HFFc6 (cell line): ENCODE measurements at places on chromosomes 11 and 22.

GRCh38 chr22:43036282-43036829 lies 21.4 kb upstream of the PACSIN2 start:
- peak; percentile 77 for DNase-seq

DNA sequence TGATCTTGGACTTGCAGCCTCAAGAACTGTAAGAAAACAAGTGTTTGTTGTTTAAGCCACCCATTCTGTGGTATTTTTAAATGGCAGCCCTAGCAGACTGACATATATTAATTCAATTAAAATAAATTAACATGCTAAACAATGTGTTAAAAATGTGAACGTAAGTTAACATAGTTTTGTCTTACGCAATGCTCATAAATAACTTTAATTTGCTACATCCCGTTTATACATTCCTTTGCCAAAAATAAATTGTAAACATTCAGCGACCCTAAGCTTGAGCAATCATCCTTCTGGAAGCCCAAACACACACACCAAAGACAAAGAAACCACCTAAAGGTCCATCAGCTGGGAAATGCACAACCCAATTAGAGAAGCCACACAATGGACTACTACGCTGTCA lies 70.4 kb downstream of the CELSR1 start:
- no peak for DNase-seq

DNA sequence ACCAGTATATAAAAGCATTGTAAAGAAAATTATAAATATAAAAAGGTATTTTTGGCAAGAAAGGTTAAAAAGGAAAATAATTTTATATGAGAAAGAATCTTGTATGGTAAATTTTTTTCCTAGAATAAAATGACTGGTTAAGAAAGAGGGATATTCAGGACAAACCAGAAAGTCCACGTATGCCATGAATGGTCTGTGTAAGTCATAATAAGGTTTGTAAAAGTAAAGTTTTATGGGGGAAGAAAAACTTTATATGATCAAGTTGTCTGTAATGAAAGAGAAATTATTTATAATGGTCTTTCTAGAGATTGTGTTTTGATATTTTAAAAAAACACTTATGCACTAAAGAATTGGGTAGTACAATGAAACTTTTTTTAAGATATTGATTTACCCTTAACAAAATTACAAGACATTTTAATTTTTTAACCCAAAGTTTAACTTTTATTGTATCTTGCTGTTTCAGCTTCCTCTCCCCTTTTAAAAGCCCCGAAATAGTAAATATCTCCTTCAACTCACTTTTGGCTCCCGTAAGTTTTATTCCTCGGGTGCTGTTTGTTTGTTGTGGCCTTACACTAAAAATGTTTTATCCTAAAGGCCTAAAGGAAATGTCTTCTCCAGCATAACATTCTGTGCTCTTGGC lies 47.7 kb downstream of the AMOTL1 start:
- DNase-seq = no peak

GRCh38 chr11:11081776-11082175 lies 223.9 kb upstream of the ZBED5 start:
- no peak for DNase-seq

- DNase-seq = no peak
Measured at GRCh38 chr11:47378836-47379170, 456 bp upstream of the SPI1 start.
